ENCODE measurements at places on chromosomes 3 and 15.

DNA sequence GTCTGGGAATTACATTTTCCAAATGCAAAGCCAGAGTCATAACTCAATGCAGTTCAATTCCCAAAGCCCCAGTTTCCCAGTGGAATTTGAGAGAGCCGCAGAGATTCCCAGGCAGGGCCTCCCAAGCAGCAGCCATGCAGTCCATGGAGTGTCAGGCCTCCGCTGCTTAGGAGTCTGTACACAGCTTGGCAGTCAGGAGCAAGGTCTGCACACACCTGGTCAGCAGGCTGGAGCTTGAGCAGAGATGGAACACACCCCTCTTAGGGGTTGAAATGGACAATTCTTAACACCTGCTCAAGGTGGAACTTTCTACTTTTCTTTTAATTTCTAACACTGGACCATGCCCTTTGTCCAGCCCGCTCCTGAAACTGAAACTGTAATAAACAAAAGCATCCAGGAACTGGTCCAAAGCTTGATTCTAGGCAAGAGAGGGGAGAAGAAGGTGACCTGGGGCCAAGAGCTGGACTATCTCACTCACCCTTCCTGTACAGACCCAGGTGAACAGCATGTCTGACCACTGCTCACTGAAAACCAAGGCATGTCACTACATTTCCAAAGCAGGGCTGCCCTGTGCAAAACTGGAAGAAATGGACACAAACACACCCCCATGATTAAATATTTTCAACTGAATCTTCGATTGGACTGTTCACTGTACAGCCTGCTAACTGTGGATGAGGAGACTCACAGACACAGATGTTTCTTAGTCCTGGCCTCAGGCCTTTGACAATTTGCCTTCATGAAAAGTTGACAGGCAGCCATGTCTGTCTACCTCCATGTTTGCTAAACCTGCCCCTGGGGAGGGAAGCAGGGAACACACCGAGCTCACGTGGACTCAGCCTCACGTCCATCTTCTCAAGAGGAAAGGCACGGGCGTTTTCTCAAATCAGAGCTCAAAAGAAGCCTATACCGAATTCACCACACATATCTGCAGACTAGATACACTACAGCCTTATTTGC is 48.6 kb upstream of the DUSP7 start:
- no peak for DNase-seq

- DNase-seq, result no peak
Observed at GRCh38 chr15:87227846-87228245, 1028.7 kb downstream of the NTRK3 start.

DNA sequence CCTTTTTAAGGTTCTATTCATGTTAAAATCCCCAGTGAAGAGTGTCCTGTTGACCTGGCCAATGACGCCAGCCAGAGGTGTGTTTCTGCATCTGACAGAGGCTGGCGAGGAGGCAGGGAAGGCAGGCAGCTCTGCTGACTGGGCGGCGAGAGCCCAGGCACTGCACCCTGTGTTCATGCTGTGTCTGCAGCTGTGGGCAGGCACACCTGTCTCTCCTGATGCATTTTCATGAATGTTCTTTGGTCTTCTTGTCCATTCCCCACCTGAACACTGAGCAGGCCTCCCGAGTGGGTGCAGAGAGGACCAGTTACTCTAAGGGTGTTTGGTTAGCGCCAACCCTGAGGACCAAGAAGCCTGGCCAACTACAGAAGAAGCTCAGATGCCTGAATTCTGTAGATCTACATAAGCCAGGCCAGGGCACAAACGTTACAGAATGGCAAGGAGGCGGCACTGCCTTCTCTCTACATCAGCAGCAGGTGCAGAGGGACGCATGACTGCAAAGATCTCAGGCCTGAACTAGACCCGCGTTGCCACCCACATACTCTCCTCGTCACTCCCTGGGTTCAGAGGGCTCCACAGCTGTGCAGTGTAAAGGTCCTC is 233.7 kb downstream of the OCA2 start:
- no peak for DNase-seq

DNA sequence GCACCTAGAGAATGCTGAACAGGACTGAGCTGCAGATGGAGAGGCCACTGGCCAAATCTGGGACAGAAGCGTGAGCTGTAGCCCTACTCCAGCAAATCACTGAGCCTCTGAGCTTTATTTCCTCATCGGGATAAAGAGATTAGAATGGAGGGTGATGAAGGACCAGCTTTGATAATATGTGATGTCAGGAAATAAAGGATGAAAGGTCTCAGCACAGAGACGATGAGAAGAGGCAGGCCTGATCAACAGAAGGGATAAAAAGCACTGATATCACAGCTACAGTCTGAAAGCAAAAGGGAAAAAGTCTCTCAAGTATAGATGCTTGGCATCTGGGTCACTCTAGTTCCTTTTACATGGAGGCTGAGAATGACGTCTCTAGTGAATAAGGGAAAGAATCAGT is 70.0 kb downstream of the DHX30 start:
- no peak for DNase-seq

GRCh38 chr3:86578071-86578470 is 412.9 kb downstream of the VGLL3 start:
- no peak for DNase-seq

GRCh38 chr3:120145542-120146285 is 51.5 kb upstream of the GSK3B start:
- peak; percentile 18 for DNase-seq

GRCh38 chr3:4495294-4496086 is 2.3 kb downstream of the ITPR1 start:
- no peak for DNase-seq

- no peak for DNase-seq
Observed at GRCh38 chr3:143998266-143998665, 26.6 kb downstream of the DIPK2A start.

DNA sequence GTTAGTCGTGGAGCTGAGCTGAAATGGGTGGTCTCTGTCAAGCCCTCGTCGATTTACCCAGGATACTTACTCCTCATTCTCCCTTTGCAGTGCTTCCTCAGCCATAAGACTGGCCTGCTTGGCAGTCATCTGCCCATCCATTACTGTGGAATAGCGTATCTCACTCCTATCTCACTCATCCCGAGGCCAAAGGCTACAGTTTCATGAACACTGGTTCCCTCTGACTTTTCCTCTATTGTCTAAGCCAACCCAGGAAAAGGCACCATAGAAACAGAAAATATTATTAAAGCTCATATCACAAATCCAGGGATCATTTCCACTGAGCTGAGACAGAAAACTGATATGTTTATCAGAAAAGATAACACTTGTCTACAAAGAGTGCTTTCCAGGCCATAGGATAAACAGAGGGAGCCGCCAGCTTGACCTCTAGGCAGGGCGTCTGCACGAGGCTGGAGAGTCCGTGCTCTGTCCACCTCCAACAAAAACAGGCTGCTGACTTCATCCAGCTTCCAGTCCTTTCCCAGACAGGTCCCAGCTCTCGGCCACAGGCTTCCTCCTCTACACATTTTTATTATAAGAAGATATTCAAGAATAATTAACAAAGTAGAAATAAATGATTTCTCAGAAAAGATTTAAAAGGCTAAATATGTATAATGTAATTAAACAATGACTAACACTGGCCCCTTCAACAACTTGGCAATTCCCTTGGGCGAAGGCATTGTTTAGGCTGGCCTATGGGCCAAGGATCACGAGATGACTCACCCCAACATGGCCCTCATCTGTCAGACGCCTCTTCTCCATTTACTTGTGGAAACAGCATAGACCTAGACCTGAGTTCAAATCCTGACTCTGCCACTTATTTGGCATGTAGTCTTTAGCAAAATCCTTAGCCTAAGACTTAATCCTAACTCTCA is 27.4 kb upstream of the BOC start:
- peak; percentile 23 for DNase-seq

- DNase-seq, result no peak
Observed at GRCh38 chr3:182435860-182436259, 357.4 kb upstream of the ATP11B start.

GRCh38 chr3:195715134-195715533 is 5.6 kb upstream of the MUC20 start:
- no peak for DNase-seq

DNA sequence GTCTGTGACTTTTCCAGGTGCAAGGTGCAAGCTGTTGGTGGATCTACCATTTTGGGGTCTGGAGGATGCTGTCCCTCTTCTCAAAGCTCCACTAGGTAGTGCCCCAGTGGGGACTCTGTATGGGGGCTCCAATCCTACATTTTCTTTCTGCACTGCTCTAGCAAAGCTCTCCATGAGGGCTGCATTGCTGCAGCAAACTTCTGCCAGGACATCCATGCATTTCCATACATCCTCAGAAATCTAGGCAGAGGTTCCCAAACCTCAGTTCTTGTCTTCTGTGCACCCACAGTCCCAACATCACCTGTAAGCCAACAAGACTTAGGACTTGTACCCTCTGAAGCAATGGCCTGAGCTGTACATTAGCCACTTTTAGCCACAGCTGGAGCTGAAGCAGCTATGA is 694.5 kb upstream of the BCHE start:
- no peak for DNase-seq

- no peak for DNase-seq
Observed at GRCh38 chr15:58336161-58336560, 95.6 kb upstream of the LIPC start.

DNA sequence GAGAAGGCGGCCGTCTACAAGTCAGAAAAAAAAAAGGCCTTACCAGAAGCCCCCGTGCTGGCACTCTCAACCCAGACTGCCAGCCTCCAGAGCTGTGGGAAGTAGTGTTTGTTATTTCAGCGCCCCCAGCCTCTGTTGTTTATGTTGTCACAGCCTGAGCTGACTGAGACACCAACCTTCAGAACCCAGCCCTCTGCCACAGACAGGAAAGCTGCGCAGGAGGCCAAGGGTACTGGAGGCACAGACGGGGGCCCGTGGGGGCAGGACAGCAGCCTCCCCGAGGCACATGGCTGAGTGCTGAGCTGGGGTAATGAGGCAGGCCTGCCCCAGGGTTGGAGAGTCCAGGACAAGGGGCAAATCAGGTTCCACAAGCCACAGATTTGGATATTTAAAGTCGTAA is 33.7 kb downstream of the HCN4 start:
- no peak for DNase-seq

- DNase-seq, result no peak
Observed at GRCh38 chr3:182389071-182389815, 404.1 kb upstream of the ATP11B start.

GRCh38 chr15:86373147-86373546 is 293.5 kb downstream of the AGBL1 start:
- DNase-seq, result no peak

DNA sequence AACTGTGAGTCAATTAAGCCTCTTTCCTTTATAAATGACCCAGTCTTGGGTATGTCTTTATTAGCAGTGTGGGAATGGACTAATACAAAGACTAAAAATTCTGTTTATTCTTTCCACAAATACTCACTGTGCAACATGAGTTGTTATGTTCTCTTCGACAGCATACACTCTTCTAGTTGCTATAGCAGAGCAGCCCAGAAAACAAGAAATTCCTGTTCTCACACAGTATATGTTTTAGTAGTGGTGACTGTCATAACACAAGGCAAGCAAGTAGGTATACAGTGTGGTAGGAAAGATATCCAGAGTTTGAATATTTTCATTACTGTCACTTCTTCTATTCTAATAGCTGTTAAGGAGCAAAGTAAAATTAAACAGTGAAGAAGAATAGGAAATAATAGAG is 453.3 kb downstream of the ROBO1 start:
- no peak for DNase-seq

GRCh38 chr3:171658841-171659240 is 151.4 kb downstream of the PLD1 start:
- DNase-seq, result peak; percentile 12

GRCh38 chr15:29457729-29458128 is 188.1 kb upstream of the NSMCE3 start:
- no peak for DNase-seq

DNA sequence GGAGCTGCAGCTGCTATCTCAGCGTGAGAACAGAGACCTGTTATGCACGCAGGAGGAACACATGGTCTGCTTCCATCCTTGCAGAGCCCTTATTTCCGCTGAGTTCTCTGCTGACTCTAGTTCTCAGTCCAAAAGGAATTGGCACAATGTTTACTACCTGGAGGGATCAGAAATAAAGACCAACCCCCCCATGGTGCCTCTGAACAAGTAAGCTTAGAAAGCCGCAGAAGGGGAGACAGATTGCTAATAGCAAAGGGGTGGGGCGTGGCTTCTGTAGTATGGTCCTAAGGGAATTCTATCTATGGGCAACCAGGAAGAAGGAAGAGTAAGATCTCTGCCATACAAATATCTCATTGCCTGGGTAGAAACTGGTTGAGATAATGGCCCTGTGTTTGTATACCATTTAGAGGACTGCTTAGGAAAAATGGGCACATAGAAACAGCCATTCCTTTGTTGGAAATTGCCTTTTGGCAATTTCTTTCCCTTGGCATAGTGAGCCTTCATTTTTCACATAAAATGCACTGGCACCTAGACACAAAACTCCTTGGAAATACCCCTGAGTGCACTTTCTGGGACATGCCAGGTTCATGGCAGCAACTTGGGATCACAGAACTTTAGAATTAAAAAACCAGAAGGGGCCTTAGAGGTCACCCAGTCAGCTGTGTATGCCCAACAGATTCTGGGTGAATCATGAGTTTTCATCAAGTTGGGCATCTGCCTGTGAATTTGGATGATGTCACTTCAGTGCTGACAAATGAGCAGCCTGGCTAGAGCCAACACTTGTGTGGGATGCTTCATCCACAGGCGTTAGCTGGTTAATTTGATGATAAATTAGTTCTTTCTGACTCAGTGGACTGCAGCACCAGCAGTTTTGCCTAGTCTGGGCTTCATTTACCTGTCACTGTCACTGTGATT is 57.4 kb upstream of the STXBP5L start:
- no peak for DNase-seq

DNA sequence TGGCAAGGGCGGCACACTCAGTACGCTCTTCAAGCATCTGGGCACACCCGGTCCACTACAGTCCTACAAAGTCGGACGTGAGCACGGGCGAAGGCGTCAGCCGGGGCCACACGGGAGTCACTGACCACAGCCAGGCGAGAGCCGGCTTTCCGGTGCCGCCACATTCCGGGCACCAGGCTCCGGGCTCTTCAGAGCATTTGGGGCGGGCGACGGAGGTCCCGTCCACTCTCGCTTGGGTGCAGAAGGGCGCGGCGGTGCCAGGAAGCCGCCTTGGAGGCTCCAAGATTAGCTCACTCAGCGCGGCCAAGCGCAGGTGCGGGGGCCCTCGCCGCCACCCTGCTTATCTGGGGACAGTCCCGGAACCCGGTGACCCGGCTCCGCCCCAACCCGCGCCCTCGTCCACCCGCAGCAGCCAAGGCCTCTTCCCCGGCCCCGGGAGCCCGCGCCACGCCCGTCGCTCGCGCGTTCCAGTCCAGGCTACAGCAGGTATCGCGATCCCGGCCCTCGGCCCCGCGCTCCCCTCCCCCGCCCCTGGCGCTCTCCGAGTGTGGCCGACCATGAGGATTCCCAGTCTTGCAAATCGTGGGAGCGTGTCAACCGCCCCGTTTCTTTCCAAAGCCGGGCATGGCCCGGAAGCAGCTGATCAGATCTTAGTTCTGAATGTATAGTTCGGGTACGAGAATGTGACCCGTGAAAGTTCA is at the start of gene ADPRH:
Gene ADPRH (plus strand): TSS at position 127 of the 701 bp plus-strand sequence. CDS start 2,678 bp downstream, outside the sequence.
- peak; percentile 83 for DNase-seq
